ENCODE measurements at places on chromosomes 3 and 15.

GRCh38 chr15:73996267-73996666 is 1.8 kb downstream of the PML start:
- DNase-seq, result no peak

DNA sequence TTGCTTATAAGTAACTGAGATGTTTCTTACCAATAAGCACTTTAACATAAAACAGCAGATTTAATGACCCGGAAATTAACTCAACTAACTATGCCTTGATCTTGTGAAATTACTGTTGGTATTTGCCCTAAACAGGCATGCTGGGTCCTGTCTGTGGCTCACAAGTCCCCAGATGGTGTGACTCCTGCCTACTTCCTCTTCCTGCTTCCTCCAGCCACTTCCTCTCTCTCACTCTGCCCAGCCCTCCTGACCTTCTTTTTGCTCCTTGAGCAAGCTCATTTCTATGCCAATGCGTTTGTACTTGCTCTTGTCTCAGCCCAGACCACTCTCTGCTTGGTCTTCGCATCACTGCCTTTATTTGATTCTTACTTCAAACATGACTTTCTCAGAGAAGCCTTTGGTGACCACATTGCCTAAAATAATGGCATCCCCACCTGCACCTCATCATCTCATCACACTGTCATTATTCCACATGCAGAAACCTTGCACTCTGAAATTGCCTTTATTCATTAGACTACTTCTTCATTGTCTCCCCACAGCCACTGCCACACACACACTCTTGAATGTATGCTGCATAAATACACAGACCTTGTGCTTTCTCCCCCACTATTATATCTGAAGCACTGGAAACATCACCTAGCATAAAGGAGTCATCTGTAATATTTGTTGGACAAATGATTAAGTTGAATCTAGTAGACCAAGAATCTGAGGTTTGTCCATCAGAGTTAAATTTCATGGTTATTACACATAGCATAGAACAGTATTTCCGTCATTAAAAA is 256.3 kb upstream of the SEMA6D start:
- no peak for DNase-seq

DNA sequence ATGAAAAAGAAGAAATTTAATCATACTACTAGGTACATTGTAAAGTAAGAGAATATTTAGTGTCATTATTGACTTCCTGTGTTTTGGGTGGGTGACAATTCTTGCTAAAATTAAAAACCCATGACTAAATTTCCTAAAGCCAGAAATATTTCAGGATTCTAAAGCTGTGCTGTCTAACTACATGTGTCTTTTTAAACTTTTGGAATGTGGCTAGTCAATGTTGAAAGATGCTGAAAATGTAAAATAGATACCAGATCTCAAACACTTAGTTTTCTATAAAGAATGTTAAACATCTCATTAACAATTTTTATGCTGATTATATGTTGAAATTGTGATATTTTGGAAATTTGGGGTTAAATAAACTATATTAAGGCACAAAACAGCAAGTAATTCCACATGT is 308.9 kb upstream of the TMCO5A start:
- no peak for DNase-seq

GRCh38 chr3:107588217-107588616 is 65.5 kb downstream of the BBX start:
- no peak for DNase-seq

DNA sequence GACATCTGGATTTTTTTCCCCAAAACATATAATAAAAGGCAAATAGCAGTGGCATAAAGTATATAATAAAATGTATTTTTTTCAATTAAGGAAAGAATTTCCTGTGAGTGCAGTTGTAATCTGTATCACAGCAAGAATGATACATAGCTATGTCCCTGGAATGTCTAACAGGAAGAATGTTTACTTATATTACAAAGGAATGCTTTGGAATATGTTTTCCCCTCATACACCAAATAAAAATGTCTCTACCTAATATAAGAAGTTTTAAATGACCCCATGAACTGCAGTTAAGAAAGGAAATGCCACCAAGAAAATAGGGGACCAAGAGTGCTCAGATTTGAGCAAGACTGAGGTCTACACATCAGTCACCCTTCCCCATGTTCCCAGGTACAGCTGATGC is 38.0 kb upstream of the ATP11B start:
- DNase-seq, result no peak

DNA sequence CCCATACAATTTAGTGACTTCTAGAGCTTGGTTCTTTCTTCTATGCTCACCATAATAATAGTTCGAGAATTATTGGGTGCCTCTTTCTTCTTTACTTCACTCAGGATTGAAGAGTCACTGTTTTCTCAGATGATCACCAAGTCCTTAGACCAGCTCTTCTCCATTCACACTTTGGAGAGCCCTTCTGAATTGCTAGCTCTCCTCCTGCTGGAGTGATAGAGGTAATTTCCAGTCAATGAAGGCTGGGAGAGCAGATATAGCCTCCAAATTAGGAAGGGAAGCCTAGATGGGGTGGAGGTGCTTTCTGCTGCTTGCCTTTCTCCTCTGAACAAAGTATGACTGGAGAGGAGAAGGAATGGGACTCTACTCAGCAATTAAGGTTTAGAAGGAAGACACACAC is 10.7 kb upstream of the BBX start:
- no peak for DNase-seq

- no peak for DNase-seq
These were observed 441.2 kb downstream of the ROBO1 start for GRCh38 chr3:79326642-79327041.

- DNase-seq, result no peak
These were observed 224.3 kb downstream of the SNRPN start for GRCh38 chr15:25178835-25179672.

GRCh38 chr3:19334120-19334519 is 185.8 kb downstream of the KCNH8 start:
- DNase-seq, result no peak

GRCh38 chr3:42184651-42185443 is 81.1 kb downstream of the CCK start:
- DNase-seq, result no peak

- DNase-seq, result no peak
These were observed 622.8 kb upstream of the AGTR1 start for GRCh38 chr3:148074946-148075345.

DNA sequence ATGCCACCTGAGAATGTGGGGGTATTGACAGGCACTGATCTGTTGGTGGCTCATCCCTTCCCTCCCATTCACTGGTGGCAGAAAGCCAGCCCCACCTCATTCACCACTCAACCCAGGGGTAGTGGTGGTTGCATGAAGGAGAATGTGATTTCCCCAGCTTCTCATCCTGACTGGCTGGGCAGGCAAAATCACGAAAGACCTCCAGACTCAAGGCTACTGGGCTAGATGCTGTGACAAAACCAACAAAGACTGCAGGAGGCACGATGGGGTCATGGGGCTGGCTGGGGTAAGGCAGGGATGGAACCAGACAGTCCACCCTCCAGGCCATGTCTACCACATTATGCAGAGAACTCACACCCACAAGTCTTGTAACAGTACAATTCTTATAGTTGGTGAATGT is 33.9 kb downstream of the FSTL1 start:
- no peak for DNase-seq

- DNase-seq, result no peak
These were observed 240.6 kb upstream of the GOLIM4 start for GRCh38 chr3:168336276-168336675.

- DNase-seq, result no peak
These were observed 2.0 kb upstream of the TMED3 start for GRCh38 chr15:79308874-79309273.

GRCh38 chr3:22887664-22888291 is 315.3 kb upstream of the UBE2E2 start:
- DNase-seq, result no peak

GRCh38 chr3:118436697-118437262 is 597.9 kb downstream of the IGSF11 start:
- DNase-seq, result no peak

- no peak for DNase-seq
These were observed 1274.4 kb upstream of the EPHA6 start for GRCh38 chr3:95539950-95540483.

- no peak for DNase-seq
These were observed 1.0 kb upstream of the P2RY13 start for GRCh38 chr3:151330379-151330778.

GRCh38 chr3:52015438-52016228 is 19.9 kb upstream of the RPL29 start:
- DNase-seq, result no peak

- DNase-seq, result no peak
These were observed 47.1 kb upstream of the SGO1 start for GRCh38 chr3:20232906-20233780.

GRCh38 chr3:70615286-70615685 is 302.8 kb upstream of the MDFIC2 start:
- no peak for DNase-seq

DNA sequence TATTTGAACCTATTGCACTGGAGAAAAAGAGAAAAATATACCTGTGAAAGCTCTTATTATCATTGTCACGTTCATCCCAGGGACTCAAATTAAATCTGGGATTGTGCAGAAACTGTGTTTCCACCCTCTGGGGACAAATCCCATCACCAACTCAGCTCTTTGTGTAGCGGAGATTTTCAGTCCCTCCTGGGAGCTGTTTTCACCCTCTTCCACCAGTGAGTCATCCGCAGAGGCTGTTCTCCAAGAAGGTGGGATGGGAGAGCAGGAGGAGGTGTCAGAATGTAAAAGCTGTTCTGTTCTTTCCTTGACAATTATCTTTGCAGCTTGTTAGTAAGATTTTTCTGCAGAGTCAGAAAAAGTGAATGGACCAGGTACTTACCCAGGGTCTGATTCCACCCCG is 28.0 kb downstream of the SV2B start:
- no peak for DNase-seq

- DNase-seq, result no peak
These were observed 304.8 kb downstream of the LPP start for GRCh38 chr3:188458756-188459155.

DNA sequence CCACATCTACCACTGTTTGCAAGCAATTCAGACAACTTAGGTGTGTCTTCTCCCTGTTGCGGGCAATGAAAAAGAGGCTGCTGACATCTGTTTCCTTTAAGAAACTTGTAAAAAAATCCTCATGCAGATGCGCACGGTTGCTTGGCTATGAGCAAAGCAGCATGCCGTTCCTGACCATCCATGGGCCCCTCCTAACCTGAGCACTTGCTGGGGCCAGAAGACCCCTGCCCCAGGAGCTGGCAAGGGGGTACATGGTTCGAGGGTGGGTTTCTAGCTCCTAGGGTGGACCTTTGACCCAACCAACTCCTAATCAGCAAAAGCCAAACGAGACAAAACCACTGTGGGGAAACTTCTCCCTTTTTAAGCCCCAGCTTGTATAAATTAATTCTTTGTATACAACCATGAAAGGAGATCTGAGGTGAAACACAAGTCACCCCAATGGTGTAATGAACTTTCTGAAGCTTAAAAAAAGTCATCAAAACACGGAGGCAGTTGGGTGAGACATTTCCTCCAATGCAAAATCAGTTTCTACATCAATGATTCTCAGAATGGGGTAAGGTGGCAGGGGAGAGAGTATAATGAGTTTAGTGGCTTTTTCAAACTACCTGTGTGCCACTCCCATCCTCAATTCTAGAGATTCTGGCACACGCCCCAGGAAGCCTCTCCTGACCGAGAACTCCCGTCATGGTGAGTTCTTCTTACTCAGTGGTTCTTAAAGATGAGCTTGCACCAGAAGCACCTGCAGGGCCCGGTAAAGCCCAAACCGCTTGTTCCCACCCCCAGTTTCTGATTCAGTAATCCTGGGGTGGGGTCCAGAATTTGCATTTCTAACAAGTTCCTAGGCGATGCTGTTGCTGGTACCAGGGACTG is 44.1 kb downstream of the CPN2 start:
- DNase-seq, result no peak

DNA sequence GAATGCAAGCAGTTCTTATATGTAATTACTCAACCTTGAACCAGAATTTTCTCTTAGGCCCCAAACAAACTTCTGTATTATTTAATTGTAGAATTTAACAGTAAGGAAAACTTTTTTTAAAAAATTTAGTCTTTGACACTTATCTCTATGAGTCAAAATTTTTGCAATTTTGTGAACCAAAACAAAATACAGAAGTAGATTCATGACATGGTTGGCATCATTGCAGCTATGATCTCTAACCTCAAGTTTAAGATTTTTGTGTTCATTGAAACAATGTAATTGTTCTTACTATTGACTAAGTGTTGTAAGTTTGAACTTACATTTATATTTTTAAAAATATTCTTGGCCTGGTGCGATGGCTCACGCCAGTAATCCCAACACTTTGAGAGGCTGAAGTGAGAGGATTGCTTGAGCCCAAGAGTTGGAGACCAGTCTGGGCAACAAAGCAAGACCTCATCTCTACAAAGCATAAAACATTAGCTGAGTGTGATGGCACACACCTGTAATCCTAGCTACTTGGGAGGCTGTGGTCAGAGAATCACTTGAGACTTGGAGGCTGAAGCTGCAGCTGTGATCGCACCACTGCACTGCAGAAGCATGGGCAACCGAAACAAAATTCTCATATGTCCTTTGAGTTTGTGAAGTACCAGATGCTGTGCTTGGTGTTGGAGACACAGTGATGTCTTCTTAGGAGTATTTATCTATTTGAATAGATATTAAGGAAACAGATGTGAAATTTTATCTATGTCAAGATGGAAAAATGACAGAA is 39.7 kb downstream of the STT3B start:
- no peak for DNase-seq

DNA sequence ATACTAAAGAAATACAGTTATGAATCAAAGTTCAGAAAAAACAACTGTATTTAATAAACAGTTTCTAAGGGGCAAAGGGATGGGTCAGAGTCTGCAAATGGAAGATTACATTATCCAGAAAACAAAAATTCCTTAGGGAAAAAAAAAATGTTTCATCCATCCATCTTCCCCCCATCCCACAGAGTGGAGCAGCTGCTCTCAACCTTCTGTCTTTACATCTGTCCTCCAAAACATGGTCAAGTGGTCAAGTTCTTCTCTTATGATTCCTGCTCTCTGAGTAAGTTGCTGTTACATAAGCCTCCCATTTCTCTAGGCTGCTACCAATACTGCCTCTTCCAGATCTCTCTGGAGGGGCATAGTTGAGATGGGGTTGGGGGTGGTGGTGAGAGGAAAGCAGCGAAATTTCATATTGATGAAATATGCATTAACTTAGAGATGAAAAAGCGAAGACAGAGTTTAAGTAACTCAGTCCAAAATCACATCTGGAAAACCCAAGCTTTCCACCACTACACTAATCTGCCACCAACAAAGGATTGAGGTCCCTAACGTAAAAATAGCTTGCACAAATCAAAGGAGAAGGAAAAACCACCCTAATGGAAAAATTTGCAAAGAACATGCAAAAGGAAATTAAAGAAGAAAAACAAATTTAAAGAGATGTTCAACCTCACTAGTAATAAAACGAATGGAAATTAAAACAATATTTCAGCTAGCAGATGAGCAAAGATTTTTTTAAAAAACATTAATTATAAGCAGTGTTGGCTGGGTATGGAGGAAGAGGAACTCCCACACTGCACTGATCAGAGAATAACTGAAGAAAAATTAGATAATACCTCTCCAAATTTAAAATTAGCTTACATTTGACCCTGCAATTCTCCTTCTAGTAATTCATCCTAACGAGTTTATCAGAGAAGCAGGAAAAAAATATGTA is 109.5 kb downstream of the ST8SIA2 start:
- DNase-seq, result no peak

Measured in right renal cortex interstitium (tissue), 3 donors.